ENCODE measurements at places on chromosomes 2 and 18.

DNA sequence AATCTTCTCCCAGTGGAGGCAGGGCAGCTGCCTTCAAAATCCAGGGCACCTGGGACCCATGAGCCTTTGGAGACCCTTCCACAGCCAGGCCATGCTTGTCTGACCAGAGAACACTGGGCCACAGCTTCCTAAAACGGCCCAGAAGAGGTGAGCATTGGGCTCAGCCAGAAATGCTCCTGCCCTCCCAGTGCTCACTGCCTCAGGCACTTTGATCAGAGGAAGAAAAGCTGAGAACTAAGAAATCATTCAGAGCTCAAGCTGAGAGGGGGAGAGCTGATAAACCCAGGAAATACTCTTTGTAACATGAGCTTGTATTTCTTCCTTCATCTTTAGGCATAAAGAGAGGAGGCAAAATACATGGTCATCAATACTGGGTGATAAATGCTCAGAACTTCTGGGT is 365.5 kb upstream of the KLHL29 start:
- no peak for DNase-seq

DNA sequence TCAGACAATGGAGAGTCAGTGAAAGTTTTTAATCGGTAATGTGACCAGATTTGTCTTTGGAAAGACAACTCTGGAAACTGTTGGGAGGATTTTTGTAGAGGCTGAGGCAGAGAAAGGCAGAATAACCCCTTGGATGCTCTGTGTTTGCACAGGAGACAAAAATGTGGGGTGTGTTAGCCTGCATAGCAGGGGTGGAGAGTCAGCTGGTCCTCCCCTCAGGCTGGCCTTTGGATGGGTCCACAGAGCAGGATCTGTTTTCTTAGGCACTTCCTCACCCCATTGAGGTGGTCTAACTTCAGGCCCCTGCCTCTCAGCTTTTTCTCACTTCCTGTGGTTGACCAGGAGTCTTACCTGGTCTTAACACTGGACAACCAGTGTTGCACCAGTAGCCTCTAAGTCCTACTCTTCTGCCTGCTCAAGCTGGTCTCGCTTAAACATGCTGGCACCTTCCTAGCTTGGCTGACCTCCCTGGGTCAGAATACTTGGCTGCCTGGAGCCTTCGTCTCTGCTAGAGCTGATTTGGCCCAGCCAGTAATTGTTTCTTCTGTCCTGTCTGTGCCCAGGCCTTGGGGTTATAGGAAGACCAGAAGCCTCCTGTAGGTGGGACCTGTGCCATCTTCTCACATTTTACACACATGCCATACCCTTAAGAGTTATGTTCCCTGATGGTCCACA is 259.8 kb upstream of the RASGRP3 start:
- no peak for DNase-seq

DNA sequence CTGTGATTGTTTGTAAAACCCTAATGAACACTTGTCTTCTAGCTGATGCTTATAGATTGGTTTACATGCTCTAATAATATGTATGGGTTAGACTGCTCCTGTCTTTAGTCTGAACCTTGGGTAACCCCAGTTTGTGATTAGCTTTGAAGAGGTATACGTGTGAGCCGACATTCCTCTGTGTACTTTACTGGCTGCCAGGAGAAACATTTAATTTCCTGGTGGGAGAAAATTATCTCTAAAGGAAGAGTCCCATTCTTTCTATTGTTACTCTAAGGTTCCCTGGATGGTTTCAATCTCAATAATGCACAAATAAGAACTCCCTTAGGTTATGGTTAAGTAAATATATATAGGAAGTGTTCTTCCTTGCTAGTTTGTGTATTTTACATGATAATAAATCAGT is 143.6 kb upstream of the ZSWIM2 start:
- no peak for DNase-seq

- DNase-seq, result no peak
Measured at GRCh38 chr2:111015283-111015995, 105.3 kb upstream of the BCL2L11 start.

DNA sequence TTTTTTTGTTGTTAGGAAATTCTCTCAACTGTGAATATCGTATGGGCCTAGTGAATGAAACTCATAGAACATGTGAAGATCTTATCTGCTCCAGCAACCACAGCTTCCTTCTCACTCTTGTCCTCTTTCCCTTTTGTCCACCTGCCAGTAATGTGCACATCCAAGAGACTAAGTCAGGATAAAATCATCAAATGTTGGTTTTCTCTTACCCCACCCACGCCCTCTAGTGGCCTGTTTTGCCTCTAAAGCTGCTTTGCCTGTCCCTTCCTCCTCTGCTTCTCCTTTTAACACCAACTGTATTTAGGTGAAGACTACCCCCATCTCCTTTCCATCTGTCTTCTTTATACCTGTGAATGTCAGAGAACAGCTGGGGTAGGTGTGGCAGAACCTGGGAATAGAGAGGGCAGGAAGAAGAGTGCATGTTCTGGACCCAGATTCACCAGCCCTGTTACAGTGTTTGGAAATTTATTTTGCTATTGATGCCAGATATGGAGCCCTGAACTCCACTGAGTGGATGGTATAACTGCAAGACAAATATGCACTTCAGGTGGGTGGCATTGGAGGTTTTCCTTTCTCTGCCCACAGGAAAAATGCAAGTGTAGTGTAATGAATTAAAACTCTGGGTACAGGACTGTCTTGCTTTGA is 8.4 kb upstream of the MGAT5 start:
- DNase-seq, result peak; percentile 75

DNA sequence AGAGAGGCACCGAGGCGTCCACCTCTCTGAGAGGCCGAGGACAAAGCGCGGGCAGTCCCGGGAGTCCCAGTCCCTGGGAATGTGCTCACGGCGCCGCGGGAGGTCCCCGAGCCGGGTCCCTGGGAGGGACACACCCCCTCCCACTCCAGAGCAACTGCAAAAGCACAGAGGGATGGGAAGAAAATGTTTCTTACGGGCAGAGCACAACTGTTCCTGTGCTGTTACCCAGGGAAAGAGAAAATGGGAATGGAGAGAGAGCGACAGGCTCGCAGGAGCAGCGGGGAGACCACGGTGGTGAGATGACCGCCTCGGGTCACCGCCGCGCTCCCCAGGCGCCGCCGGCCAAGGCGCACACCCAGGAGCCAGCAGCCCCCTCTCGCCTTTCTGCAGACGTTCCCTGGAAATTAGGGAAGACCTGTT is 1.2 kb upstream of the BCL11A start:
- no peak for DNase-seq

DNA sequence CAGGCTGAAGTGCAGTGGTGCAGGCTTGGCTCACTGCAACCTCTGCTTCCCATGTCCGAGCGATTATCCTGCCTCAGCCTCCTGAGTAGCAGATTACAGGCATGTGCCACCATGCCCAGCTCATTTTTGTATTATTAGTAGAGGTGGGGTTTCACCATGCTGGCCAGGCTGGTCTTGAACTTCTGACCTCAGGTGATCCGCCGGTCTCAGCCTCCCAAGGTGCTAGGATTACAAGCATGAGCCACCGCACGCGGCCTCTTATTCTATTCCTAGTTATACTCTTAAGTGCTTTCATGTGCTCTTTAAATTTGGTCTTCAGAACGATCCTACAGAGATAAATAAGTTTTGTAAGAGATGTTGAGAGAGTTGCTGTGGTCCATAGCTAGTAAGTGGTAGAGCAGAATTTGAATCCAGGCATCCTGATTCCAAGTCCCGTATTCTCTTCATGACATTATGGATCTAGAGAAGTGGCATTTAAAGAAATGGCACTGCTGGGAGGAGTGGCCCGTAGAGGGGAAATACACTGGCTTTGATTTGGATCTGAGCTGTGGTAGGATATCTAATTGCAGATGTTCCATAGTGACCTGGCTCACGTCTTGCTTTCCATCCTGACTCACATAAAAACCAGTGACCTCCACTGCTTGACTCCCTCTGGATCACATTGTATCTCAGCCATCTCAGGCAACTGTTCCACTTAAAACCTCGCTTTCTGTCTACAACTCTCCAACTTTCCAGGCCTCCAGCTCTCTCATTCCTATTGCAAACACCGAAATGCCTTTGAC is 22.8 kb upstream of the ME2 start:
- no peak for DNase-seq

DNA sequence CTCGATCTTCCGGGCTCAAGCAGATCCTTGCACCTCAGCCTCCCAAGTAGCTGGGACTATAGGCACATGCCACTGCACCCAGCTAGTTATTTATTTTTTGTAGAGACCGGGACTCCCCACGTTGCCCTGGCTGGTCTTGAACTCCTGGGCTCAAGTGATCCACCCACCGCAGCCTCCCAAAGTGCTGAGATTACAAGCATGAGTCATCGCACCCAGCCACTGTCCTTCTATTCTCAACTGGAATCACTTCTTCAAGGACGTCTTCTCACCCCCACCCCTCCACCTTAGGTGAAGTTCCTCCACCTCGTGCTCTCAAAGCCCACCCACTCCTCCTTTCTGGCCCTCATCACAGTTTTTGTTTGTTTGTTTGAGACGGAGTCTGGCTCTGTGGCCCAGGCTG is 54.0 kb upstream of the REL start:
- DNase-seq, result no peak

DNA sequence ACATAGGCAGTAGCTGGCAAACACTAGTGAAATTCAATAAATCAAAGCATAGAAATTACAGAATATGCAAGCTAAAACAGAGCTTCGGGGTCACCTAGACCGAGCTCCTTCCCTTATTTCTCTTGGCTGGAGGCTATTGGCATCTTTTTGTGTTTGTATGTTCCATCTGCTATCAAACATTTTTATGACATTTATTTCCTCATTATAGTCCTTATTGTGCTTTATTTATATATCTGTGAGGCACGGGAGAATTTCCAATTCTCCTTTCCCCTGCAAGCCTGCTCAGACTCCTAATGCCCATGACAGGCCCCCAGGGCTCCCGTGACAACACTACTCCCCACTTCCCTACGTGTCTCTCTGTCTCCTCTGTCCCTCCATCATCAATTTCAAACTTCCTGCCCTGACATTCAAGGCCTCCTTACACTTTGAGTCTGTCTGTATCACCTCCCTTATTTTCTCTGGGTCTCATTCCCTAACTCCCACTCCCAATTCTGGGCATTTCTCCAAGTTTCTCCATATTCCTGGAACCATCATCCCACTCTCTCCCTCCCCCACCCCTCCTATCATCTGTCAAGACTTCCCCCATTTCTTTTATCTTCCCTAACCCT is 316.9 kb downstream of the OSR1 start:
- no peak for DNase-seq

DNA sequence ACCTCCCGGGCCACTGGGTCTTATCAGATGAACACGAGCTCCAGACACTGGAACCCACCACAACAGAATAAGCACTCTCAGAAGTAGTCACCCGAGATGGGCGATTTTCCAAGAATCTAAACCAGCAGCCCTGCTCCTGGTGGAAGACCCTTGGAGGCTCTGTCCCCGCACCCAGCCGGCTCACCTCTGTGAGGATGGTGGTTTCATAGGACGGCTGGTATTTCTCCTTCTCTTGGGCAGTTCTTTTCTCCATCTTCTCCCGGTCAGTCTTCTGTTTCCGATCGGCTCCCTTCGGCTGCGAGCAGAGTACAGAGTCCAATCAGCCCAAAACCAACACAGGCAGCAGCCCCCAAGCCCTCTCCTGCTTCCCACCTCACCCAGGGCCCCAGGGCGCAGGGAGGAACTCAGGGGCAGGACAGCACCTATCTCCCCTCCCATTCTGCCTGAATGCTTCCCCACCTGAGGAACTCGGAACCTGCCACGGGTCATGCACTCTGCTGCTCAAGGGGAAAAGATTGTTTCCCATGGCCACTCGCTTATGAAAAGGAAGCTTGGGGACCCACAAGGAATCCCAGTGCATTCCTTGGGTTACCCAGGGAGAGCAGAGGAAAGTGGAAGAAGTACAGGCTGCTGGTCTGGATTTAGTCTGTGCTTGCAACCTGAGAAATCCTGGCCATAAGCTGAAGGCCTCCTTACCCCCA is 42.7 kb downstream of the TFCP2L1 start:
- DNase-seq, result no peak

DNA sequence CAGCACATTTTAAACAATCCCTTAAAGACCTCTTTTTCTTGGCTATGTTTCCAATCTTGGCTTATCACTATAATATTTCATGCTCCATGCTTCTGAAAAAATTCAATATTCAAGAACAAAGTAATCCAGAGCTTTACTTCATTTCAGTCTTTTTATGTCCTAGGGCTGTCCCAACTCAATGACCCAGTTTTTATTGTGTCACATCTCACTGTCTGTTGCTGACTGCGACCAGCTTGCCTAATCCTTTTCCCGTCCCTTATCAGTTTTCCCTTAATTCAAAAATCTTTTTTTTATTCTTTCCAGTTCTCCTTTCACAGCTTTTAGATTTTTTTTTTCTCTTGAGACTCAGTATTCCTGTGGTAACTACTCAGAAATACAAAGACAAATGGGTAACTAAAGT is 10.2 kb downstream of the TMEM17 start:
- DNase-seq, result no peak

DNA sequence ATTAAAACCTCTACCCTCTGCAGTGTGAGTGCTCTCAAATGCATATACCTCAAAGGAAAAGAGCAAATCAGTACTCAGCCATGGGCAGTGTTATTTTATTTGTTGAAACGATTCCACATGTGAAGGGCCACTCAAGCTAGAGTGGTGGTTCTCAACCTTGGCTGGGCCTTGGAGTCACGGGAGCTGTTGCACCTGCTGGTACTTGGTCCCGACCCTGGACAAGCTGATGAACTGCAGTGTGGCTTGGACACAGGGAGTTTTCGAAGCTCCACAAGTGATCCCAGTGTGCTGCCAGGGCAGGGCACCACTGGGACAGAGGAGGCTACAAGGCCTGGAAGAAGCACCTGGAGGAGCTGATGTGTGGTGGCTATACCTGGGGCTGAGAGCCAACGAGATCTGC is 19.7 kb downstream of the GNLY start:
- no peak for DNase-seq

DNA sequence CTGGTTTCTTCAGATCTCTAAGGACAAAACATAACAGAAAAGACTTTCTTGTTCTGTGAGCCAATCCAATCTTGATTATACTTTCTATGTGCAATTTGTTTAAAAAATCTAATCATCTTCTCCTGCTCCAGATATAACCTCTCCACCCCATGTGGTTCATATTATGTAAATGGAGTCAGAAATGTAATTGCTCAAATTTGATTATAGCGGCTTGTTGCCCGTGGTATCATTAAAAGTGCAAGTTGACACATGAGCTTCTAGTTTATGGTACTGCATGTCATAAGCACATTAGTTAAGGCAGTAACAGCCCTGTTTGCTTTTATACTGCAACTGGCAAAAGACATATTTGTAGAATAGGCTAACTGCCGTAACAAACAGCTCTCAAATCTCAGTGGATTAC is 715.1 kb upstream of the CDH7 start:
- DNase-seq, result no peak

DNA sequence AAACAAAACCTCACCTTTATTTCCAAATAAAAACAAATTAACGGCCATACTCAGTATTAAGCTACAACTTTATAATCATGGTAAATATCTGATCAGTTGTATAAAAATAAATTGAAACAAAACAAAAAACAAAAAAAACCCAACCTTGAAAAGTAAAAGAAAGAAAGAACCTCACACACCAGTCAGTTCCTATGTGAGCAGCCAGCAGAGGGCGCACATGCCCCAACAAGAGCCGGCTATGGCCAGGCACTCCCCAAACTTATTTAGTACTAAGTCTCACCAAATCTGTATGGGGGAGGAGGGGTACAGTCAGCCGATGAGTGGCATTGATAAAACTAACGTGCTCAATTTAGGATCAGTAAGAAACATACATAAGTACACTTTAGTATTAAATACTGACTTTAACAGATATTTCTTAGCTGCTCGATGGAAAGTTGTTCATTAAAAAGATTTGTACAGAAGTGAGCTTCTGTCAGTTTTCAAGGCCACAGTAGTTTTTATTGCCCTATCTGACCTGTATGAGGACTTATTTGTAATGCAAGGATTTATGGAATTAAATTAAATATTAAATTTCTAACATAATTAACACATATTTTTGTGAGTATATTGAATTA is 172.6 kb downstream of the TCF4 start:
- DNase-seq, result peak; percentile 70

GRCh38 chr18:79511671-79512301 is 116.1 kb downstream of the NFATC1 start:
- DNase-seq, result no peak

Measured in activated CD4-positive, alpha-beta T cell treated with anti-CD3 and anti-CD28 coated beads, Interleukin-2, amount 50 U/mL, for 16 hours (primary cell).